ENCODE measurements at places on chromosomes 16 and 17. TPM values are rescaled to one million over a fixed set of nuclear protein-coding genes. Genes with fewer than 3 reads are reported as not detected.

DNA sequence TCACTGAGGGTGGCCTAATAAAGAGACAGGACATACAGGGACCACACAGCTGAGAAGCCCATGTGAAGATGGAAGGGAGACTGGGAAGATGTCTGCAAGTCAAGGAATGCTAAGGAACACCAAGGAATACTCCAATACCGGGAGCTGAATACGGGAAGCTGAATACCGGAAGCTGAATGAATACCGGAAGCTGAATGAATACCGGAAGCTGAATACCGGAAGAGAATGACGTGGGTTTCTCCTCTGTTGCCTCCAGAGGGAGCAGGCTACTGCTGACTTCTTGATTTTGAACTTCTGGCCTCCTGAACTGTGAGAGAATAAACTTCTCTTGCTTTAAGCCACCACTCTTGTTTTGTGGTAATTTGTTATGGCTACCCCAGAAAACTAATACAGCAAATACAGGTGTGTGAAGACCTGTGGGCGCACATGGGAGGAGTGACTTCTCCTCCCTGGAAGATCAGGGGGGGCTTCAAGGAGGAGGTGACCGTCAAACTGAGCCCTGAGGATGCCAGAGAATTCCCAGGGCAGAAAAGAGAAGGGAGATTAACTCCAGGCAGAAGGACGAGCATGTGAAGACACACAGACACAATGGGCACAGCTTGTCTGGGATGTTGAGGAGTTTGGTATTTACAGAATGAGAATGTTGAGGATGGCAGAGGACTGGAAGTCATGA is 259.9 kb downstream of the IRF8 start:
- no peak for DNase-seq

DNA sequence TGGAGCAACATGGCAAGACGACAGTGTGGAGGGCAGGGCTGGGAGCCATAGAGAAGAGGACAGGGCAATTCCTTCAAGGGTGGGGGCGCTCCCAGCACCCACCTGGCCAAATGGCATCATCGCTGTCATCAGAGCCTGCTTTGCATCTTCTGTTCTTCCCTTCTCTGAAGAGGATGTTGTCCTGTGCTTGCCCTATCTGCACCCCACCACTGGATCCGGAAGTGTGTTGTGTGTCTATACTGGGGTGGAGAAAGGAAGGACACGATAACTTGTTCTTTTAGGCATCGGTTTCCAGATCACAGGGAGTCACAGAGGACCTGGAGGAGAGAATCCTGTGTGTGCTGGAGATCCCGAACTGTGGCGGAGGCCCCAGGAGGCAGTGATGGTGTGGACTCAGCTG is 25.7 kb upstream of the ANKRD40CL start:
- DNase-seq = no peak

GRCh38 chr17:32497431-32498205 is 10.8 kb downstream of the CDK5R1 start:
- DNase-seq = no peak

GRCh38 chr16:57387598-57388354 is 15.5 kb downstream of the CX3CL1 start:
- no peak for DNase-seq

- no peak for DNase-seq
These were observed 12.9 kb downstream of the AARS1 start for GRCh38 chr16:70276392-70276791.

DNA sequence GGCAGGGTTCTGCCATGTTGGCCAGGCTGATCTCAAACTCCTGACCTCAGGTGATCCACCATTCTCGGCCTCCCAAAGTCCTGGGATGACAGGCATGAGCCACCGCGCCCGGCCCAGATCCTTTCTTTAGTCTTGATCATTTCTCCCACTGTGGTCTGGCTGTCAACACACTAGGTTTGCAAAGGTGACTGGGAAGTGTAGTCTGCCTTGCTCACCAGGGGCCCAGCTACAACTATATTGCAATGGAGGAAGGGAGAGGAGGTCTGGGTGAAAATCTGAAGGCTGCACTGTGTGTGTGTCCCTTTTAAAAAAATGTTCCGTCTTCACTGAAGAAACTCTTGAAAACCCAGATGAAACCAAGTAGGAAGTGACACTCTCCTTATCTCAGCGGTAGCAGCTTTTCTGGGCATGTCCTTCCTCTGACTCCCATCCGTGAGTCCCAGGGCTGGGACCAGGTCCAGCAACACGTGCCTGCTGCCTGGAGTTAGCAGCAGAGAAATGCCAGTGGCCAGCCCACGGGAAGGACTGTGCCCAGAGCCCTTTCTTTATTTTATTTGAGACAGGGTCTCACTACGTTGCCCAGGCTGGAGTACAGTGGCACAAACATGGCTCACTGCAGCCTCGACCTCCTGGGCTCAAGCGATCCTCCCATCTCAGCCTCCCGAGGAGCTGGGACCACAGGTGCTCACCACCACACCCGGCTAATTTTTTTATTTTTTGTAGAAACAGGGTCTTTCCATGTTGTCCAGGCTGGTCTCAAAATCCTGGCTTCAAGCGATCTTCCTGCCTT is 17.8 kb upstream of the KIF19 start:
- no peak for DNase-seq

DNA sequence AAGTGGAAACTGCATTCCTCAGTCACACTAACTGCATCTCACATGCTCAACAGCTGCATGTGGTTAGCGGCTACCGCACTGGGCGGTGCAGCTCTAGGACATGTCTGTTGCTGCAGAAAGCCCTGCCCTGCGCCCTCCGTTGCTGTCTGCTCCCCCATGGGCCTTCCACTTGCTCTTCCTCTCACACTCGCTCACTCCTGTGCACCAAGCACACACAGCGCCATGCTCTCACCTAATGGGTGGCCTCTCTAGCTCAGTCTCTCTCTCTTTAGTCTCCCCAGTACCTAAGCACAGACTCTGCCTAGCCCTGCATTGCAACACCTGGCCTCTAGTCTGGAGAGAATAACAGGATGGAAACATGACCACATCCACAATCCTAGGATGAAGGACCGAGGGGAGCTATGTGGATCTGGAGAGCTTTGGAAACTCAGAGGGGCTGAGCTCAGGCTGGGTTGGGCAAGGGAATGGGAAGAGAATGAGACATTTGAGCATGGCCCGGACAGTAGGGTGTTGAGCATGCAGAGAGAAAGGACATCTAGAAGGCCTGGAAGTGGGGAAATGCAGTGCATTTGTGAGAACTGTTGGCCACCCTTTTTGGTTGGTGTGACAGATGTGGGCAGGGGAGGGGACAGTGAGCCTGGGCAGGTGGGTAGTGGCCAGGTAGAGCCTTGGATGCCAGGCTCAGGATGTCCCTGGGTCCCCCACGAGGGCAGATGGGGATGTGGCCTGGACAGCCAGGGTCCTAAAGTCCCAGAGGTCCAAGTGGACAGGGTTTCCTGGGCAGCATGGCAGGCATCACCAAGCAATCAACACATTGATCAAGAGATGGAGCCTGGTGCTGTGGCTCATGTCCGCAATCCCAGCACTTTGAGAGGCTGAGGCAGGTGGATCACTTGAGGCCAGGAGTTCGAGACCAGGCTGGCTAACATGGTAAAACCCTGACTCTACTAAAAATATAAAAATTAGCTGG is 16.1 kb downstream of the SGCA start:
- no peak for DNase-seq

- DNase-seq = peak; percentile 76
These were observed 1.9 kb upstream of the PER1 start for GRCh38 chr17:8153957-8154607.

GRCh38 chr16:3274490-3274889 is 8.8 kb upstream of the ZNF263 start:
- no peak for DNase-seq

- peak; percentile 69 for DNase-seq
These were observed 16.0 kb downstream of the SMIM36 start for GRCh38 chr17:55495239-55495638.

DNA sequence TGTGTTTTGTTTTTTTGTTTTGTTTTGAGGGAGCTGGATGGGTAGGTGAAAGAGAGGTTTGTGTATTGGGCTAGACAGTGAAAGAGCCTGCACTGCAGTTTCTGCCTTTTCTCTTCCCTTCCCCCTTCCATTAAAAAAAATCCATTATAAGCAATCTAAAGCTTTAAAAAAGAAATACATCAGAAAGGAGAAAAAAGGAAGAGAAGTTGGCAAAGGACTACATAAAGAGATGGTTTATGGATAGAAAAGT is 10.7 kb upstream of the EEF2K start:
- DNase-seq = no peak

DNA sequence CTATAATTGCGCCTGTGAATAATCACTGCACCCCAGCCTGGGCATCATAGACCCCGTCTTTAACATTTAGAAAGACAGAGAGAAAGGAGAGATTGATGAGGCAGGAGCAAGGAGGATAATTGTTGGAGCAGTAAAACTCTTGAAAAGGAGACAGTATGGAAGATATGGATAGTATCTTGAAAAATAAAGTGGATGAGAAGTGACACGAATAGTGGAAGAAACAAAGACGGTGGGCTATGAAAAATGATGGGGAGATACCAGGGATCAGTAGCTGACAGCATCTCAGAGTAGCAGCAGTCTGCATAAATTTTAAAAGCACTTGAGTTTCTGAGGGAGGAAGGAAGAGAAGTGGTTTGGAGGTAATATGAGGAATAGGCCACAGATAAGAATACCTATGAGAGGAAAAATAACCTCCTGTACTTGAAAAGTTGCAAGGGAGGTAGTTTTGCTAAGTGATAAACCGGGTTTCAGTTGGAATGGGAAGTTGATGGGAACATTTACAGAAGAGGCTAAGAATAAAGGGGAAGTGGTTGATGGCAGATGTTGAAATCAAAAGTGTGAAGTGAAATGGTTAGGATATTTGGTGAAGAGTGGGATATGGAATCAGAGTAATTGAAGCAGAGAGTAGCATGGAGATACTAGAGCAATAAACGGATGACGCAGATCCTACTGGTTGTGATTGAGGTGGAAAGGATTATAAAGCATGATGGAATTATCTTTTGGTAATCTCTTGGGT is 1.8 kb upstream of the PPM1D start:
- DNase-seq = no peak

GRCh38 chr16:8108991-8109509 is 481.3 kb downstream of the TMEM114 start:
- no peak for DNase-seq

DNA sequence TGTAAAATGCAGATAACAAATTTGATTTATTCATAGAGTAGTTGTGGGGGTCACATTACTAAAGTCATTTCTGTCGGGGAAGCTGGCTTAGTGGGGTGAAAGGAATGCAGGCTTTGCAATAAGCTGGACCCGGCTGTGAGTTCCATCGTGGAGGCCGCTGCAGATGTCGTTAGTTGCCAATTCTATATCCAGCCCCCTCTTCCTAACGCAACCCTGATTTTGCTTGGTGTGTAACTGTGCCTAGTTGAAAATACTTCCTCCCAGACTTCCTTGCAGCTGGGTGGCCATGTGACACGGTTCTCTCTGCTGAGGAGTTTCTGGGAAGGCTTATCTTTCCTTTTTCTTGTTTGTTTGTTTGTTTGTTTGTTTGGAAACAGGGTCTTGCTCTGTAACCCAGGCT is 4.5 kb downstream of the MFSD6L start:
- no peak for DNase-seq

- no peak for DNase-seq
These were observed 610 bp downstream of the PIK3R5 start for GRCh38 chr17:8964801-8965393.

GRCh38 chr16:17476414-17477259 is 5.9 kb upstream of the XYLT1 start:
- no peak for DNase-seq

GRCh38 chr16:74264811-74265210 is 31.8 kb upstream of the PSMD7 start:
- no peak for DNase-seq

GRCh38 chr17:4901648-4902344 is 1.1 kb downstream of the CHRNE start:
- no peak for DNase-seq

HSD17B1 gene
- 0.75 TPM for total RNA-seq

TMEM92 gene
- 2.7 TPM for total RNA-seq

ACSM2B gene
- not detected for total RNA-seq

KRT20 gene
- total RNA-seq = not detected

HS3ST2 gene
- total RNA-seq = 0.22 TPM

RNF227 gene
- total RNA-seq = 0.35 TPM
